Islet precursor cell (in vitro differentiated cells): ENCODE measurements at places on chromosomes 13 and 19.

DNA sequence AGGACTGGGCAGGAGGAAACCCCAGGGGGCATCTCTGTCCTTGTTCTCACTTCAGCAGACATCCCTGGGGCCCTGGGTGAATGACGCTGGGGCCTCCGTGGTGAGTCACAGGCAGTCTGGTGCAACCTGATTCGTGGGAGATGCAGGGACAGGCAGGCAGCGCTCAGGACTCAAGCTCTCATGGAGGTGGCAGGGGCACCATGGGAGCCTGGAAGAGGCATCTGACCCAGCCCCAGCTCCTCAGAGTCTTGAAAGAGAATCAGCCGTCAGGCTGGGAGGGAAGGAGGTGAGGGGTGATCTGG lies 14.0 kb upstream of the PTOV1 start:
- DNase-seq: no peak

- DNase-seq: no peak
Observed at GRCh38 chr19:18418029-18418482, 1.1 kb upstream of the SSBP4 start.

- no peak for DNase-seq
Observed at GRCh38 chr13:23380534-23380933, 53.0 kb downstream of the SACS start.

GRCh38 chr13:58495668-58496067 lies 864.1 kb downstream of the PCDH17 start:
- no peak for DNase-seq

- no peak for DNase-seq
Observed at GRCh38 chr13:32822771-32823170, 193.5 kb upstream of the KL start.

DNA sequence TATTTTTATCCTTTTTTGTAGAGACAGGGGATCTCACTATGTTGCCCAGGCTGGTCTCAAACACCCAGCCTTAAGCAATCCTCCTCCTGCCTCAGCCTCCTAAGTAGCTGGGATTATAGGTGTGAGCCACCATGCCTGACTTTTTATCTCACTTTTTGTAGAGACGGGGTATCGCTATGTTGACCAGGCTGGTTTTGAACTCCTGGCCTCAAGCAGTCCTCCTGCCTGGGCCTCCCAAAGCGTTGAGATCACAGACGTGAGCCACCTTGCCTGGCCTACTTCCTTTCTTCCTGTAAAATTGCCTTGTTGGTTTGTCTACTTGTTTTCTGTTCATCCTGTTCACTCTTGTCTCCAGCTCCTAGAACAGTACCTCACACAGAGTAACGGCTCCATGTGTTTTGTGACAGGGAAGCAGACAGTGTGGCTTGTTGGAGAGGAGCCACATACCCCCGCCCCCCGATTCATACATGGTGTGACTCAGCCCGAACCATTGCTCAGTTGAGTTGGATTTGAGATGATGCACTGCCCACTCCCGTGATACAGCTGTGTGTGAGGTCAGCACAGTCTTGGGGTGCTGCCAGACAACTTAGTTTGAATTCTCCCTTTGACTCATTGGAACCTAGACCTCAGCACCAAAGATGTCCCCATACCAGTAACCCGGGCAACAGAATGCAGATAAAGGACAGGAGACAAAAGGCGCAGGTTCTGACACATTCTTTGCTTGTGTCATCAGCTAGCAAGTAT lies 34.2 kb downstream of the GPR42 start:
- peak; percentile 81 for DNase-seq

DNA sequence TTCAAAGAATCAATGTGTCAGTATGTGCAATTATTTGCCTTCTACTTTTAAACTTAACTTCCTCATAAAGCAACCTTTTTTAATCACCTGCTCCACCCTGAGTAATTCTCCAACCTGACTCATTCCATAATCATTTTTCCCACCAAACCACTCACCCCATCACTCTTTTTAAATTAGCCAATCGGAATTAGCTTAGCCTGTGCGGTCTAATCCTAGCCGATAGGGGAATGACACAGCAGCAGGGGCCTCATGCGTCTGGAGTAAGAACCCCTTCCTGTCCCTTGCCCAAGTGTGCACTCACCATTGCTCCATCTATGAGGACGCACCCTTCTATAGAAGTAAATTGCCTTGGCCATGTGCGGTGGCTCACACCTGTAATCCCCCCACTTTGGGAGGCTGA lies 27.4 kb upstream of the ZNF83 start:
- no peak for DNase-seq

DNA sequence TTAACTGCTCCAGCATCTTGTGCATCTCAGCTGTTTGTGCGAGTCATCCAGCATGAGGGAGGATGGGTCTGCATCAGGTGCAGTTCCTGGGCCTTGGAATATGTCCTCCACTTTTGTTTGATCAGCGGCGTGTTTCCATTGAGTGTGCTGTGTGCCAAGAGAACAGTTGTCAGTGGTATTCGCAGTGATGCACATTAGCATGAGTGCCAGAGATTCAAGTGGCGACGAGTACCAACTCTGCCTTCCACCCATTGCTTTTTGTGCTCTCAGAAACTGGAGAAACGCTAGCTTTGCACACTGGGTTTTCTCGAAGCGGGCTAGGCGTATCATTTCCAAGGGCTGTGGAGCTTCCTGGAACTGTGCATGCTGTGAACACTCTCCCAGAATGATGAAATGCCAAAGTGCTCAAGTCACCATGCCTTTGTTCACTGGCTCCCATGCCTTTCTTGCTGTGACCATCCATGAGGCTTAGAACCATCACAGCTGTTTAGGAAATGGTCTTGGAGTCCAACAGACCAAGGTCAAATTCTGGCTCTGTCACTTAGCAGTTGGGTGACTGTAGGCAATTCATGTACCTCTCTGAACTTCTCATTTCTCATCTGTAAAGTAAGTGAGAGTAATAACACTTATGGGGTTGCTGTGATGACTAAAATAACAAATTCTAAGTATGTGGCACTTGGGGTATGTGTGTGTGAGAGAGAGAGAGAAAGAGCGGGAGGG lies 18.4 kb downstream of the LRCH1 start:
- DNase-seq: peak; percentile 67

DNA sequence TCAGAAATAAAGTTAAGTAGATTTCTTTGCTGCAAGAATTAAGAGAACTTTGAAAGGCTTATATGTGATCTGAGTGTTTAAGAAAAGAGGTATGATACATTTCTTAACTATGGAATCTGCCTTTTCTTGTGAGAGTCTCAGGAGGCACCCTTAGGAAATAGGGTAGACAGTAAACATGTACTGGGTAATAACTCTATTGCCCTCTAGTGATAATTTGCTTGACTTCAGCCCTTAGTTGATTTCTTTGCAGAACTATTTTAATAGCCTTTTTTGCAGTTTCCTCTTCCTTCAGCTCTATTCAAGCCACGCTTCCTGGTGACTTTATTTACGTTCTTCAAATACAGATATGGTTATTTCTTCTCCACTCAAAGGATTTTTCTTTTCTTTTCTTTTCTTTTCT lies 37.0 kb upstream of the CCNA1 start:
- no peak for DNase-seq

DNA sequence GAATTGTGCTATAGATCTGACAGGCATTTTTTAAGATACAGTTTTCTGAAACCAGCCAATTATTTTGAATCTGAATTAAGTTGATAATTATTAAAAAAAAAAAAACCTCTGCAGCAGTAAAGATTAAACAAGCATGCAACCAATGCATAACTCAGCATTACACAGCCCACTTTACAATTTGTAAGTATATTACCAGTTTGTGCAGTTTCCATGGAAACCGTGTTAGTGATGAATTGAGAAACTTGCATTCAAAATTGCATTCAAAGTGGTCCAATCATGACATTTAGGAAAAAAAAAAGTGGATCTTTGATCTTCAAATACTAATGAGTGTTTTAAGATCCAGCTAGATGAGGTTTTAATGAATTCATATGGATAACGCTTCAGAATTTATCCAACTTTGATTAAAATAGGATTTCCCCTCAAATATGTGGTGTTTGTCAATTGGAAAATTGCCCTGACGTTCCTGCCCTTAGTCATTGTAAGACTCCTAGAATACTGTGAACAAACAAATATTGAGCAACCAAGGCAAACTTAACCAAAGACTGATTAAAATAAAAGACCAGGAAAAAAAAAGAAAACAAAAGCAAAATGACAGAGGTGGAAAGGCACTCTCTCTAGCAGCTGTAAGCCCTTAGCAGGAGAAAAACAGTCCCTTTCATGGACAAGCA lies 314.8 kb upstream of the MAB21L1 start:
- DNase-seq: no peak

DNA sequence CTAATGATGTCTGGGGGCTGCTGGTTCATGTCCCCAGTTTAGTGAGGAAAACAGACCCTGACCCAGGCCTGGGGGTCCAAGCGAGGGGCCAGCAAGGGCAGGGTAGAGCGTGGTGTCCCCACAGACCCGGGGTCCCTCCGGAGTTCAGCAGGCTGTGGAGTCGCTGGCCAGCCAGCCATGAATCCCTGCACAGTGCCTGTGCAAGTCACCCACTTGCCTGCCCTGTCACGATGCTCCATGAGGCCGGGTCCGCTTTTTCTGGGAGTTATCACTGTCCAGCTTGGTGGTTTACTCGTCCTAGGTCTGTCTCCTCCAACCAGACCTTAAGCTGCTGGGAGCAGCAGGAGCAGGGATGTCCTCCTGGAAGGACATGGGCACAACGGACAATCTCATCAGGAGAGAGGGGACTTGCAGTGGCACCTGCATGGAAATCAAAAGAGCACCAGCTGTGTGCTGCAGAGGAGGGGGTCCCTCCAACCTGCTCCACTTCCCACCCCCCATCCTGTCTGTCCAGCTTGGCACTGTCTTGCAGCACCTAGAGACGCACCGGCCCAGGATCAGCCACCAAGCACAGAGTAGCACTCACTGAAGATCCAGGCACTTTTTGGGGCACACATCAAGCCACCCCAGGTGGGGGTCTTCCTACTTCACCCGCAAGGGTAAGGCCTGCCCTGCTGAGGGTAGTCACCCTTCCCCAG lies 121.8 kb downstream of the URI1 start:
- peak; percentile 54 for DNase-seq

GRCh38 chr13:31950111-31950815 lies 81.3 kb upstream of the FRY start:
- no peak for DNase-seq

DNA sequence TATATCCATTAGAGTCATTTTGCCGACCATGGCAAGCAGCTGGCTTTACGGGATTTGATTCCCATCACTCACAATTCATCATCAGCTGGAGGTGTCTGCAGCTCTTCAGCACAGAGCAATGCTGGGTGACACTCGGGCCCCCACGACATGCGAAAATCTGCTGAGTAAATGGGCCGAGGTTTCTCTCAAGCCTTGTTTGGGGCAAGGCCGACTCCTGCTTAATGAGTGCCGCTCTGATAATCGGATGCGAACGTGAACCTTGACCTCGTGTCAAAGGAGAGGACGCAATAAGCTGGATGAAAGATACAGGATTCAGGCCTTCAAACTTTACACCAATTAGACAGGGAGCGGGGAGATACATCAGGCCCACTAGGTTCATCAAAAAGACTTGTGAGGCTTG lies 65.2 kb downstream of the GGACT start:
- no peak for DNase-seq

DNA sequence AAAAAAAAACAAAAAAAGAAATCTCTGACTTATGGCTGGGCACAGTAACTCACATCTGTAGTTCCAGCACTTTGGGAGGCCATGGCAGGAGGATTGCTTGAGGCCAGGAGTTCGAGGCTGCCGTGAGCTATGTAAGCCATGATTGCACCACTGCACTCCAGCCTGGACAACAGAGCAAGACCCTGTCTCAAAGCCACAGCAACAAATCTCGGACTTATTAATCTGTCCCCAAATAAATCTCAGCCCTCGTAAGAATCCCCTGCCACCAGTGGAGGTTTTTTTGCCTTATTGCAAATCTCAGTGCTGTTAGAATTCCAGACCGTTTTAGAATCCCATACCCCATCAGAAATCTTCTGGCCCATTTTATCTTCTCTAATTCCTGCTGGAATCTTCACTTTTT lies 4.9 kb downstream of the SHKBP1 start:
- no peak for DNase-seq

GRCh38 chr19:1288226-1288612 lies 2.5 kb downstream of the EFNA2 start:
- DNase-seq: no peak

- DNase-seq: no peak
Observed at GRCh38 chr13:75825594-75825993, 189.5 kb downstream of the LMO7 start.

DNA sequence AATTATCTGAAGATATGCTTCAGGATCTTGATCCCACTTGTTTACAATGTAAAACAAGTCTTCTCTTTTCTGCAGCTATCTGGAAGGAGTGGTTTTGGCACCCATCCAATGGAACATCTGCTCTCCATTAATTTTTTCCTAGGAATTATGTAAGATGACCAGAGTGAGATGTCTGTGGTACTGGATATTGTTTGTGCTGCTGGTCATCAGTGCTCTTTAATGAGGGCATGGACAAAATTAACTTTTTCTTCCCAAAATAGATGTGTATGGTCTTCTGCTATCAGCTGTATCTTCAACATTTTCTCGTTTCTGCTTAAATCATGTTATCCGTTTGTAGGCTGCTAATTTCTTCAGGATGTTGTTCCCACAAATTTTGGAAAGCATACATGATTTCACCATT lies 415.4 kb upstream of the KLHL1 start:
- no peak for DNase-seq

GRCh38 chr13:101258071-101258470 lies 158.2 kb downstream of the NALCN start:
- DNase-seq: peak; percentile 89

DNA sequence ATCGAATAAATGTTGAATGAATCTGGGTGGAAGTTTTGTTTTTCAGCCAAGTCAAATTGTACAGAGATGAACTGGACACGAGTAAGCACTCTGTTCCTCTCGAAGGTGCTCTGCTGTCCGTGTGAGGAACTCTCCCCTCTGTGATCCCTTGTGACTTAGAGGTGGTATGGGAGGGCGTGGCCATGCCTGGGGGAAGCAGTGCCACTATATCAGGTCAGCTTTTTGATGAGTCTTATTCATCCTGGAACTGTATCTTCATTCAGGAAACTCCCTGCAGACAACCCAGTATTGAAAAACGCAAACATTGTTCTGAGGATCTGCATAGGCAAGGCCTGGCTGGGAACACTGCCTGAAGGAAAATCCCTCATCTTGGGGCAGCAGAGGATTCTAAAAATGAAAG lies 45.7 kb upstream of the FLT1 start:
- no peak for DNase-seq

GRCh38 chr19:47447470-47448359 lies 24.0 kb downstream of the SLC8A2 start:
- DNase-seq: peak; percentile 88

DNA sequence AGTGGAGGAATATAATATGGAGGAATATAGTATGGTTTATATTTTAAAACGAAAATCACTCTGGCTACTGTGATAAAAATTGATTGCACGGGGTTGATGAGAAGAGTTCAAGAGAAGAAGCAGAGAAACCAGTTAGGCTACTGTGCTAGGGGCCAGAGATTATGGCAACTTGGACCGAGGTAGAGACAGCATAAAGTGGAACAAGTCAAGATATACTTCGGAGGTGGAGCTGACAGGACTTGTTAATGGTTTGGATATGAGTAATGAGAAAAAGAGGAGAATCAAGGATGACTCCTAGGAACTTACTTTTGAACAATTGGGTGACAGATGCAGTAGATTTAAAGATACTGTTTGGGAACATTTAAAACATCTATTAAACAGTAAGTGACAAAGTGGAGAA lies 6.6 kb upstream of the WDFY2 start:
- no peak for DNase-seq
